Esophagus squamous epithelium (tissue), 5 donors: ENCODE measurements at places on chromosomes 7 and 10. TPM values are rescaled to one million over a fixed set of nuclear protein-coding genes. Genes with fewer than 3 reads are reported as not detected.

DNA sequence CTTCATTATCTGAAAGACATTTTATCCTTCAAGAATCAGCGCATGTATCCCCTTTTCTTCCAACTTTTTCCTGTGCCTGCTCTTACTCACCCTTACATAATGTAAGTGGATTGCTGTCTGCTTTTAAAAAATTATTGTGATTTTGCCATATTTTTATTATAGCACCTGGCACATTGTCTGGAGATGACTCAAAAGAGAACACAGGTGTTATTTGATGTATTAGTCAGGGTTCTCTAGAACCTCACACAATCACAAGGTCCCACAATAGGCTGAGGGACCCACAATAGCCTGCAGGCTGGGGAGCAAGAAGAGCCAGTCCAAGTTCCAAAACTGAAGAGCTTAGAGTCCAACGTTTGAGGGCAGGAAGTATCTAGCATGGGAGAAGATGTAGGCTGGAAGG is 390.0 kb downstream of the EXOC4 start:
- peaks cover 13% of the 10 kb centered on the region for H3K4me1 ChIP-seq
- no peaks in the 10 kb centered on the region for H3K36me3 ChIP-seq
- no peak for DNase-seq
- H3K4me3 ChIP-seq, result no peak overlapping the region
- no peaks in the 10 kb centered on the region for H3K27me3 ChIP-seq

GRCh38 chr7:101628522-101628921 is 574 bp downstream of the MYL10 start:
- H3K36me3 ChIP-seq, result no peaks in the 10 kb centered on the region
- no peak for DNase-seq
- peaks cover 56% of the 10 kb centered on the region for H3K27me3 ChIP-seq
- H3K4me1 ChIP-seq, result peaks cover 33% of the 10 kb centered on the region

GRCh38 chr7:12674861-12675260 is 12.6 kb upstream of the ARL4A start:
- DNase-seq, result no peak
- H3K27me3 ChIP-seq, result no peaks in the 10 kb centered on the region
- no peaks in the 10 kb centered on the region for H3K36me3 ChIP-seq
- no peak overlapping the region for H3K4me3 ChIP-seq
- H3K4me1 ChIP-seq, result peaks cover 7% of the 10 kb centered on the region

Gene OR6B1
- not detected for total RNA-seq

Gene SFTPA1
- not detected for total RNA-seq
